SK-N-SH (cell line): ENCODE measurements at places on chromosomes 4 and X. TPM values are rescaled to one million over a fixed set of nuclear protein-coding genes. Genes with fewer than 3 reads are reported as not detected.

Gene EGF
- polyA plus RNA-seq = 0.89 and 2.4 TPM in 2 replicates

Gene ALAS2
- polyA plus RNA-seq = not detected in 2 replicates

Gene STK32B
- 0.06 and 0.20 TPM in 2 replicates for polyA plus RNA-seq

Gene ZXDA
- 0.84 and 0.86 TPM in 2 replicates for polyA plus RNA-seq

Gene TRMT10A
- polyA plus RNA-seq = 2.4 and 3.0 TPM in 2 replicates

Gene ARHGAP6
- 0.16 and 0.29 TPM in 2 replicates for polyA plus RNA-seq

Gene FGF2
- polyA plus RNA-seq = 11.1 and 17.0 TPM in 2 replicates

Gene GLUD2
- 0.03 and 0.31 TPM in 2 replicates for polyA plus RNA-seq

Gene FRAS1
- polyA plus RNA-seq = 8.3 and 11.0 TPM in 2 replicates

Gene NOX1
- polyA plus RNA-seq = not detected in 2 replicates

Gene MTMR1
- polyA plus RNA-seq = 17.0 and 20.0 TPM in 2 replicates

DNA sequence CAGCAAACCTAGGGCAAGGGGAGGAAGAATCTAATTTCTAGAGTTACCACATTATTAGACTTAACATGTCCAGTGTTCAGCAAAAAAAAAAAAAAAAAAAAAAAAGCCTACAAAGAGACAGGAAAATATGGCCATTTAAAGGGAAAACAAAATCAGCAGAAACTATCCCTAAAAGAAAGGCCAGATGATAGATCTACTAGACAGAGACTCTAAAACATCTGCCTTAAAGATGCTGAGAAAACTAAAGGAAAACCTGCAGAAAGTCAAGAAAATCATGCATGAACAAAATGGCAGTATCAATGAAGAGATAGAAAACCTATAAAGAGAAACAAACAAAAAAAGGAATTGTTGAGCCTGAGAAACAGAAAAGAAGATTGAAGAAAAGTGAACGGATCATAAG, 43.8 kb downstream of the NELFA start:
- H3K27me3 ChIP-seq = no peaks in the 10 kb centered on the region
- peaks cover 60% of the 10 kb centered on the region for H3K36me3 ChIP-seq
- H3K27ac ChIP-seq = no peak overlapping the region
- H3K4me3 ChIP-seq = no peak overlapping the region
- DNase-seq = no peak
- H3K4me1 ChIP-seq = no peaks in the 10 kb centered on the region

GRCh38 chr4:71229477-71230270, 109.1 kb upstream of the SLC4A4 start:
- no peaks in the 10 kb centered on the region for H3K4me1 ChIP-seq
- H3K27ac ChIP-seq = no peak overlapping the region

DNA sequence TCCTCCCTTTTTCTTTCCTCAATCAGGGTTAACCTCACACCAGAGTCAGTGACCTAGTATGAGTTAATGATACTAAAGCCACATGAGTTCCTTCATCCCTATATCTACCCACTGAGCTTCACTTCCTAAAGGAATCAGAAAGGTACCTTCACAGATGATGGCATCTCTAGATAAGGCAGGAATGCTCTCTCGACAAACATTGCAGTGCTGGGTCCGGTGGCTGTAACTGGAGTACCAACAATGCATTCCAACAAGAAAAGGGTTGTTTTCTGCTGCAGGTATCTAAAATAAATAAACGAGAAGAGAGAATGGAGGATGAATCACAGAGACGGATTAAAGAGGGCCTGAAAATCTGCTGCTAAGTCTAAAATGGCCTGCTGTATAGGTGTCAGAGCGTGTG, 66.7 kb downstream of the DGKK start:
- no peak overlapping the region for H3K27ac ChIP-seq
- H3K4me3 ChIP-seq = no peak overlapping the region
- no peaks in the 10 kb centered on the region for H3K4me1 ChIP-seq
- no peaks in the 10 kb centered on the region for H3K36me3 ChIP-seq
- no peak for DNase-seq

DNA sequence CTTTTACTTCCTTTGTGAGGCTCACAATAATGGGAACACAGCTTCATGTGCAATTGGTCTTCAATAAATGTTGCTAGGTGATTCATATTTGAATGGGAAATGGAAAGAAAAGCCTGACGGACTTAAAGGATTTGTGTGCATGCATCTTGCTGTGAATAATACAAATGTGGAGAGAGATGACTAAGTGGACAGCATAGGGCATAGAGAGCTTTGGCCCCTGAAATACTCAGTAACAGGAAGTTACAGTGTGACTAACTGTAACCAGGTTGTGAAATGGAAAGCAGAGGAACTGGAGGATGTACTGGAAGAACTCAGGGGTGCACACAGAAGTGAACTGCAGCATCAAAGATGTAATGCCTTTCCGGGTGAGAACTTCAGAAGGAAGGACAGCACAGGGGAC, 206.7 kb downstream of the MGST2 start:
- no peak overlapping the region for H3K4me3 ChIP-seq
- 0 out of 2 replicates have a peak, but pooled peaks cover 3% of the 10 kb centered on the region for H3K36me3 ChIP-seq
- DNase-seq = no peak
- peaks cover 27% of the 10 kb centered on the region for H3K4me1 ChIP-seq
- peak overlapping the region; percentile 86 for H3K27ac ChIP-seq

DNA sequence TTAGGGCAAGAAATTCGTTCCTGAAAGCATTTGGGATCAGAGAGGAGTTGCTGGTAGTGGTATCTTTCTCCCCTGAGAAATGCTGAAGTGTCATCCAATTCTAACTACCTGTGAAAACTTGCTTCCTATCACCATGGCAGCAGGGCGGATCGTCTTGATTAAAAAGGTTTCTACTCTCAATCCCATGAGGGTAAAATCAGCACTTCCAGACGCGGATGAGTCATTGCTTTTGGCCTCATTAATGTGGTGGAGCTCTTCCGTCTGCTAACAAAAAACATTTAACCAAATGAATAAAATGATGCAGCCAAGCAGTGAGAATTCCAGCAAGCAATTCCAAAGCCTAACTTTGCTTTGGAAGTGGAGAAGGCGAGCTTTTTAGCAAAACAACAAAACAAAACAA, 325.6 kb downstream of the CAMK2D start:
- no peak for DNase-seq
- H3K36me3 ChIP-seq = no peaks in the 10 kb centered on the region
- peak overlapping the region; percentile 91 for H3K27ac ChIP-seq

- H3K36me3 ChIP-seq = peaks cover 4% of the 10 kb centered on the region; the same call in 1 of the 2 replicates
- H3K4me3 ChIP-seq = no peak overlapping the region
- DNase-seq = no peak
- H3K4me1 ChIP-seq = no peaks in the 10 kb centered on the region
- no peak overlapping the region for H3K27ac ChIP-seq
- H3K27me3 ChIP-seq = no peaks in the 10 kb centered on the region
These were observed 108.4 kb downstream of the FAT4 start for GRCh38 chr4:125423124-125423523.

DNA sequence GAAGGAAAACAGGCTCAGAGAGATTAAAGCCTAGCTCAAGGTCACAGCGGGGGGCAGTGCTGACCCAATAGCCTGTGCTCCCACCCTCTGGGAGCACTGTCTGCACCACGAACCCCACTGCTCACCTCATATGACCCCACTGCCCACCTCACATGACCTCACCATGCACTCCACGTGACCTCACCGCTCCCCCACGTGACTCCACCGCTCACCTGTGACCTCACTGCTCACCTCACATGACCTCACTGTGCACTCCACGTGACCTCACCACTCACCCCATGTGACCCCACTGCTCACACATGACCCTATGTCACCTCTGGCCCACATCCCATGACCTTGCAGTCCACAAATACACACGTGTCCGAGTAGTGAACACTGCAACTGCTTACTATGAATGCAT, 55.4 kb downstream of the ACOX3 start:
- no peak for DNase-seq
- H3K36me3 ChIP-seq = peaks cover 31% of the 10 kb centered on the region; the same call in 1 of the 2 replicates
- peaks cover 10% of the 10 kb centered on the region; the same call in 1 of the 2 replicates for H3K4me1 ChIP-seq

GRCh38 chrX:131812847-131813825, 210.0 kb upstream of the STK26 start:
- peak overlapping the region; percentile 6 for H3K4me3 ChIP-seq
- H3K4me1 ChIP-seq = no peaks in the 10 kb centered on the region
- DNase-seq = peak; percentile 36
- no peaks in the 10 kb centered on the region for H3K27me3 ChIP-seq

GRCh38 chrX:33211356-33212260, at the start of gene DMD:
Gene DMD (minus strand): TSS chrX:33211549. CDS start chrX:33211312, 237 bp downstream.
- H3K4me3 ChIP-seq = no peak within 1 kb of the TSS
- H3K27me3 ChIP-seq = no peaks in the 10 kb centered on the region; the same call in 1 of the 2 replicates
- no peak within 1 kb of the TSS for H3K27ac ChIP-seq
- H3K36me3 ChIP-seq = no peaks in the 10 kb centered on the region
- no peak for DNase-seq
- H3K4me1 ChIP-seq = no peaks in the 10 kb centered on the region

DNA sequence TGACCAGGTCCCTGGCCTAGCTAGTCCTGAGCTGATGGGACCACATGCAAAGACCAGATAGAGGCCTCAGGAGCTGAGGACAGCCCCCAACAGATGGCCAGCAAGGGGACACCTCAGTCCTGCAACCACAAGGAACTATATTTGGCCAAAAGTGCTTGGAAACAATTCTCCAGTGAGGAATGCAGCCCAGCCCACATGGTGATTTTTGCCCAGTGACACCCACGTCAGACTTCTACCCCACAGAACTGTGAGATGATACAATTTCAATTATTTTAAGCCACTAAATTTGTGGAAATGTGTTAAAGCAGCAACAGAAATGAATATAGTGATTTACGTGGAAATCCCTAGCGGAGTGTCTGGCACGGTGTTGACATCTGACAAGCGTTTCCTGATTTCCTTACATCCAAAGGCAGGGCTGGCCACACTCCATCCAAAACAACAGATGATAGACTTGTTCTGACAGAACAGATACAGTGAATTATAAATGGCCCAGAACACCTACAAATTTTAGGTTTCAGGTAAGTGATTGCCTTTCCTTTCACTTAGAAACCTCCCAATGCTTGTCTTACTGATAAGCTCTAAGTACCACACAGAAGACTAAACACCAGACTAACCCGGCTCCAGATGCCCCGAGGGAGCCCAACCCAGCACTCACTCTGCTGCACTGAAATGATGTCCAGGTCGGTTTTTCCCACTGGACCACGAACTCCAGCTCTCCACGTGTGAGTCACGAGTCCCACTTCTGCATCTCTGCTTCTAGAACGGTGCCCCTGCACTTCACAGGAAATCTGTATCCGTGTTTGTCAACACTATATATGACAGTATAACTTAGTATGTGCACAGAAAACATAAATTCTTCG, 5.8 kb downstream of the AFAP1 start:
- H3K36me3 ChIP-seq = peaks cover 26% of the 10 kb centered on the region
- peak overlapping the region; percentile 12; the same call in 1 of the 2 replicates for H3K27ac ChIP-seq
- no peaks in the 10 kb centered on the region for H3K27me3 ChIP-seq
- peak; percentile 51 for DNase-seq
- H3K4me3 ChIP-seq = no peak overlapping the region
- H3K4me1 ChIP-seq = peaks cover 34% of the 10 kb centered on the region

DNA sequence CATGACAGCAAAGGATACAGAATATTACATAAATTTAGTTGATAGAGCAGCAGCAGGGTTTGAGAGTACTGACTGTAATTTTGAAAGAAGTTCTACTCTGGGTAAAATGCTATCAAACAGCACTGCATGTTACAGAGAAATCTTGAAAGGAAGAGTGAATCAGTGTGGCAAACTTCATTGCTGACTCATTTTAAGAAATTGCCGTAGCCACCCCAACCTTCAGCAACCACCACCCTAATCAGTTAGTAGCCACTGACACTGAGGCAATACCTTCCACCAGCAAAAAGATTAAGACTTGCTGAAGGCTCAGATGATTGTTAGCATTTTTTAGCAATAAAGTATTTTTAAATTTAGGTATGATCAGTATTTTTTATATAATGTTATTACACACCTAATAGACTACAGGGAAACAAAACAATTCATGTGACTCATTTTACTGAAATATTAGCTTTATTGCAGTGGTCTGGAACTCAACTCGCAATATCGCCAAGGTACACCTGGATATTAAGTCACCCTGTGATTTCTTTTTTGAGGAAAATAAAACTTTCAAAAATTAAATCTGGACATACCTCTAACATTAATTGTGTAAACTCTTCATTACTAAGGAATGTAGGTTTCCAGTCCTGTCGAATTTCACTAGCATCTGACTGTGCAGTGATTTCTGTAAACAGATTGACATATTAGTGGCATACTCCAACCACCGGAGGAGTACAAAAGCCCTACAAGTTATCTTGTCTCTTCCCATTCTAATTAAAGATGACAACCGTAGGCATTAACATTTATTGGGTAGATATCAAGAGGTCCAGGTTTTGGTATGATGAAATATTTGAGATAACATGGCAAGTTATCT, 71.1 kb downstream of the CLOCK start:
- no peak overlapping the region for H3K4me3 ChIP-seq
- DNase-seq = no peak
- no peaks in the 10 kb centered on the region; the same call in 1 of the 2 replicates for H3K4me1 ChIP-seq
- peaks cover 51% of the 10 kb centered on the region for H3K36me3 ChIP-seq

GRCh38 chrX:149846789-149847188, 34.2 kb upstream of the MAGEA8 start:
- H3K27me3 ChIP-seq = no peaks in the 10 kb centered on the region; the same call in 1 of the 2 replicates
- no peak for DNase-seq
- H3K4me1 ChIP-seq = no peaks in the 10 kb centered on the region
- no peak overlapping the region for H3K27ac ChIP-seq

- no peaks in the 10 kb centered on the region for H3K36me3 ChIP-seq
- H3K4me3 ChIP-seq = no peak overlapping the region
- no peaks in the 10 kb centered on the region for H3K27me3 ChIP-seq
- DNase-seq = peak; percentile 37
- no peak overlapping the region; the same call in 1 of the 2 replicates for H3K27ac ChIP-seq
These were observed 52.0 kb downstream of the HMX1 start for GRCh38 chr4:8819473-8820177.

- no peak overlapping the region for H3K4me3 ChIP-seq
- no peak for DNase-seq
- H3K27me3 ChIP-seq = no peaks in the 10 kb centered on the region
- no peak overlapping the region for H3K27ac ChIP-seq
These were observed 350.8 kb upstream of the KLF3 start for GRCh38 chr4:38313175-38313574.

GRCh38 chr4:176300565-176300964, 19.2 kb upstream of the SPCS3 start:
- H3K27me3 ChIP-seq = no peaks in the 10 kb centered on the region
- no peaks in the 10 kb centered on the region for H3K4me1 ChIP-seq
- no peak overlapping the region for H3K4me3 ChIP-seq
- no peak overlapping the region for H3K27ac ChIP-seq

- H3K36me3 ChIP-seq = no peaks in the 10 kb centered on the region; the same call in 1 of the 2 replicates
- no peaks in the 10 kb centered on the region for H3K4me1 ChIP-seq
- no peak overlapping the region for H3K4me3 ChIP-seq
These were observed 236.4 kb downstream of the DHRSX start for GRCh38 chrX:2264179-2265030.

GRCh38 chrX:134672101-134672500, 13.8 kb upstream of the PLAC1 start:
- H3K27me3 ChIP-seq = no peaks in the 10 kb centered on the region
- no peaks in the 10 kb centered on the region for H3K36me3 ChIP-seq
- peak overlapping the region; percentile 91; the same call in 1 of the 2 replicates for H3K27ac ChIP-seq
- H3K4me3 ChIP-seq = no peak overlapping the region
- H3K4me1 ChIP-seq = peaks cover 10% of the 10 kb centered on the region; the same call in 1 of the 2 replicates

DNA sequence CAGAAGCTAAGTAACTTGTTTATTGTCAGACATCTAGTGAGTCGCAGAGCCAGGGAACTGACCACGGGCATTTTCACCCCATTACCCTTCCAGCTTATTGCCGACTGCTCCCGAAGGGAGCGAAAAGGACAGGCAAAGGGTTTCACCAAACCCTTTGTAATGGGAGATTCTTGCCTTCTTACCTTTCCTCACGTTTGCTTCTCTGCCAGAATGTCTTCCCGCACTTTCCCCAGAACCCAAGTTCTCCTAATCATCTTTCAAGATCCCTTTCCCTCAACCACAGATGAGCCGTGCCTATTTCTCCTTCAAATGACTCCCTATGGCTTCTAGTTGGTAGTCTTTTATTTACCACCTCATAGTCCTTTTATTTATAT, 520 bp upstream of the SRP72 start:
- peak; percentile 22 for DNase-seq
- H3K4me3 ChIP-seq = peak overlapping the region; percentile 80
- no peaks in the 10 kb centered on the region for H3K4me1 ChIP-seq
- peaks cover 35% of the 10 kb centered on the region for H3K36me3 ChIP-seq
- H3K27ac ChIP-seq = peak overlapping the region; percentile 96
- H3K27me3 ChIP-seq = no peaks in the 10 kb centered on the region
